ENCODE measurements at places on chromosomes 13 and 19.

DNA sequence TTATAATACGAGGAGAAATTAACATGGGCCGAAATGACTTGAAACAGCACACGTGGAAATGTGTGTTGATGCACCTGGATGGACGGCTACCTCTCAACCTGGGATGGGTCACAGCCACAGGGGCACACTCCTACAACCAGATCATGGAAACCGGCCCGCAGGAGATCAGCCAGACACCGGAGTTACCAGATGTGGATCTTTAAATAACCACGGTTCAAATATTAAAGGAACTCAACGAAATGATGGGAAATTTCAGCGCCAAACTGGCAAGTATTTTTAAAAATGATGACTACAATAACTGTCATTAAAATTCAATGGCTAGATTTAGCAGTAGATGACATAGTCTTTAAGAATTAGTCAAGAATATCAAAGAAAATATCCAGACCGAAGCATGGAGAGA lies 166.9 kb upstream of the GPR12 start:
- no peak for DNase-seq

DNA sequence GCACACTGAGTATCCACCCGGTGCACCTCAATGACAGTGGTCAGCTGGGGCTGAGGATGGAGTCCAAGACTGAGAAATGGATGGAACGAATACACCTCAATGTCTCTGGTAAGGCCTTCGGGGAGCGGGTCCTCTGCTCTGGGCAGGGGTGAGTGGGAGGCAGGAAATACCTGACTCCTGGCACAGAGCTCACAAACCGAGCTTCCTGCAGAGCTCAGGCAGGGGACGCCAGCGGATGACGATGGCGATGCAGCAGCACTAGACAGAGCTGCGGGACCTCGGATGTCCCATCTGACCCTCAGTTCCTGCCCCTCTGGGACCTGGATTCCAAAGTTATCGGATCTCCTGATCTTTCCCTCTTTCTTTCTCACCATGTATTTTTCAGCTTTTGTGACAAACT lies 3.8 kb downstream of the CD22 start:
- no peak for DNase-seq

GRCh38 chr19:10353793-10354391 lies 14.5 kb upstream of the ICAM3 start:
- DNase-seq = no peak

- no peak for DNase-seq
Measured at GRCh38 chr13:68697551-68697950, 1410.1 kb upstream of the ATXN8OS start.

- DNase-seq = no peak
Measured at GRCh38 chr13:112696001-112696868, 6.4 kb downstream of the ATP11A start.

DNA sequence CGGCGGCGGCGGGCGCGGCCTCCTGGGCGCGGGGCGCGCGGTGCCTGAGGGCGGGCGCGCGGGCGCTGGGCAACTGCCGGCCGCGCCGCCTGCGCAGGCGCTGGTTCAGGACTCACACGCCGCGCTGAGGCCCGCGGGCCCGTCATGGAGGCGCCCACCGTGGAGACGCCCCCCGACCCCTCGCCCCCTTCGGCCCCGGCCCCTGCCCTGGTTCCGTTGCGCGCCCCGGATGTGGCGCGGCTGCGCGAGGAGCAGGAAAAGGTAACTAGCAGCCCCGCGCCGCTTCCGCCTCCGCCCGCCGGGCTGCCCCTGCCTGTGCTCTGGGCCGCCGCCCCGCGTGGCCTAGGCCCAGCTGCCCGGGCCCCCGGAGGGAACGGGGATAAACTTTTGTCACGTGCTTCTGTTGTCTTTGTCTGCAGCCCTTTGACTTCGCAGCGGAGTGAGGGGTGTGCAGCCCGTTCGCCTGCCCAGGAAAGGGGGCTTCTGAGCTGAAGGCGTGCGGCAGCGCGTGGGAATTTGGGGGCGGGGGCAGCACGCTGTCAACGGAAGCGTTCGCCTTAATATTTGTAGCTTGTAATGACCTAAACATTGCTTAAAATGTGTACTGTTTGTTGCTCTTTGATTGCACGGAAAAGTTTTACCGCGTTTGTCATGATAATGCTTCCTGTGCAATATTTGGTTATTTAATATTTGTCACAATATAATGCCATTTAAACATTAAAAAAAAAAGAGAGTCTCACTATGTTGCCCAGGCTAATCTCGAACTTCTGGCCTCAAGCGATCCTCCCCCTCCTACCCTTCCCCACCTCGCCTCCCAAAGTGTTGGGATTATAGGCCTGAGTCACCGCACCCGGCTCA lies 594 bp downstream of the URI1 start:
- no peak for DNase-seq

DNA sequence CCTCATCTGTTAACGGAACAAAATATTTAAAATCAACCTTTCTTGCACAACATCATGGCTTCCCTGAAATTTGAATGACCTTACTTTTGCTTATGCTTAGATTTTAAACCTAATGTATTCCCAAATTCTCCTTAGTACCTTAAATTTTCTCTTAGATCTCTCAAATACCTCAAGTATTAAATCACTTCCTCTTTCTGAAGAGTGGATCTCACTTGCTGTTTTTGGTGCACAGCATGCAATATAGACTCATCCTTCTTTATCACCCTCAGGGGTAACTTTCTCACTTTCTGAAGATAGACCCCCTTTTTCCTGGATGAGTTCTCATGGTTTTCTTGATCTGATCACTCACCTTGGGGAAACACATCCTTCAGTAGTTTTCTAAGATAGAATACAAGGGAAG lies 871.7 kb downstream of the DACH1 start:
- no peak for DNase-seq

DNA sequence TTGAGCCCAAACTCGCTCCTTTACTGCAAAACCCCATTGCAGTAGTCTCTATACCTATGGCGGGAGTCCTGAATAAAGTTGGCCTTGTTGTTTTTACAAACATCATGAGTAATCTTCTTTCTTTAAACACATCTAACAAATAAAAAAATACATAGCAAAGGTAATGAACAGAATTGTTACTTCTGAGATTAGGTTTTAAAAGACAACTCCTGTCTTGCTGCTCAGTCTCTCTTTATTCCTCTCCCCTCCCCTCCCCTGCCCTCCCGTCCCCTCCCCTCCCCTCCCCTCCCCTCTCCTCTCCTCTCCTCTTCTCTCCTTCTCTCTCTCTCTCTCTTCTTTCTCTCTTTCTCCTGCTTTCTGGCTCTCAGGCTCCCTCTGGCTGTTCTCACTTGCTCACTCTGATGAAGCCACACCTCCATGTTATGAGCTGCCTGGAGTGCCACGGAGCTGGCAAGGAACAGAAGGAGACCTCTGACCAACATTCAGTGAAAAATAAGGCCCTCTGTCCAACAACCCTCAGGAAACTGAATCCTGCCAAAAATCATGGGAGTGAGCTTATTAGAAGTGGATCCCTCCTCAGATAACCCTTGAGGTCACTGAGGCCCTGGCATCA lies 300.7 kb upstream of the MIR17HG start:
- DNase-seq = no peak

- DNase-seq = no peak
Measured at GRCh38 chr13:106588367-106588766, 20.4 kb upstream of the ARGLU1 start.

DNA sequence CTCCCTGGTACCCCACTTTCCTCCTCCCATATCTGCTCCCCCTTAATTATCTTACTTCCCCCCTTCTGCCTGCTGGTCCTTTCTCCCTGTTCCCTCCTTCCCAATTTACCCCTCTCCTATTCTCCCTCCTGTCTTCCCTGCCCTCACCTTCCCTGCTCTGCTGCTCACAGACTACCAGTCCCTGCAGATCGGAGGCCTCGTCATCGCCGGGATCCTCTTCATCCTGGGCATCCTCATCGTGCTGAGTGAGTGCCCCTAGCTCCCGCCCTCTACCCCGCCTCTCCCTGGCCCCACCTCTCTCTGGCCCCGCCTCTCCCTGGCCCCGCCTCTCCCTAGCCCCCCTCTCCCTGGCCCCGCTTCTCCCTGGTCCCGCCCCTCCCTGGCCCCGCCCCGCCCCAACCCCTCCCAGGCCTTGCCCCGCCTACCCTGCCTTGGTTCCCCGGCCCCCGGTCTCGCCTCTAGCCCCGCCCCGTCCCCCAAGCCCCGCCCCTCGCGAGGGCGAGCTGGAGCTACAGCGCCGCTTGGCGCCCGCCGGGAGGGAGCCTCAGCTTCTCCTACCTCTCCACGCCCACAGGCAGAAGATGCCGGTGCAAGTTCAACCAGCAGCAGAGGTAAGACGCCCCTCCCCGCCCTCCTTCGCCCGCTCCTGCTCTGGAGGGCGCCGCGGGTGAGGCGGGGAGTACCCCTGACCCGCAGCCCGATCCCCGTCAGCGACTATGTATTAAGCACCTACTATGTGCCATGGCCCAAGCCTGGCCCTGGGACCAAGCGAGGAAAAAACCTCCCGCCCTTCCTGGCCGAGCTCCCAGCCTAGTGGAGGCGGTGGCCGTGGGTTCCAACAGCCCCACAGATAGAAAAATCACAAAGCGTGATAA lies 1.9 kb upstream of the FXYD7 start:
- peak; percentile 71 for DNase-seq

DNA sequence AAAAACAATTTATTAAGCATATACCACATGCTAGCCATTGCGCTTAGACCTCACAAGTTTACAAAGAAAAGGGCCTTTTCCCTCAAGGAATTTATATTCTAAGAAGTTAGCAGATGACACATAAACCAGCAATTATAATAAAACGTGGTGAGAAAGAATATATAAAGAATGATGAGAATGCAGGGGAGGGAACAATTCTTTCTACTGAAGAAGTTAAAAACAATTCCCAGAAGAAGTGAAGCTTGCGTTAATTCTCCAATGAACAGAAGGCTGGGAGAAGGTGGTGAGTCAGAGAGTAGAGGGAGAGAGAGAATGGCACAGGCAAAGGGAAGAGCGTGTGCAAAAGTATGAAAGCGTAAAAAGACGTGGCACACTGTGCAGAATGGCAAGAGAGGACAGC lies 69.5 kb upstream of the ZDHHC20 start:
- no peak for DNase-seq

All from RCC 7860 (cell line).